ENCODE measurements at places on chromosomes 12 and 14. TPM values are rescaled to one million over a fixed set of nuclear protein-coding genes. Genes with fewer than 3 reads are reported as not detected.
A peak's percentile ranks its signal among the peaks of the same experiment; 100 is the strongest.

DNA sequence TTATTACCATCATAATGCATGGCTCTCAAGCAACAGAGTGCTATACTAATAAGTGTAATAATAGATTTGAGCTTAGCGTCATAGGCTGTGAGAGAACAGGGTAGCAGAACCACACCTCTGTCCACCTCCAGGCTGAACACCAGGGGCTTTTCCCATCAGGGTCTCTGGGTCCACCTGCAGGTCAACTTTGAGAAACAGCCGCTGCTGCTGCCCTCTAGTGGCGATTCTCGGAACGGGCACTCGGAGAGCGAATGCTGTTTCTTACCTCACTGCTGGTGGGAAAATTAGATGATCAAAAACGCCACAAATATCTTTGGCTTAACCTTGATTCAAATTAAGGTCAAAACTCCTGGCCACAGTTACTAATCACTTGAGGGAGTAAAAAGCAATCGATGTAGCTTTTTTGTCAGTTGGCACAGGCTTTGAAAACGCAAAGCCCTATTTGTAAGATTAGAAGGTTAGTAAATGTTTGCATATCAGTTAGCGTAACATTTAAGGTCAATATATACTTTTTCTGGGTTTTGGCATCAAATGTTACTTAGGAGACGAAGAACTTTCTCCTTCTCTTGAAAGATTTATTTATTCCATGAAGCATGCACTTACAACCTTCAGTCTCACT is 127.9 kb upstream of the TMEM132D start:
- peak; percentile 81 for DNase-seq

DNA sequence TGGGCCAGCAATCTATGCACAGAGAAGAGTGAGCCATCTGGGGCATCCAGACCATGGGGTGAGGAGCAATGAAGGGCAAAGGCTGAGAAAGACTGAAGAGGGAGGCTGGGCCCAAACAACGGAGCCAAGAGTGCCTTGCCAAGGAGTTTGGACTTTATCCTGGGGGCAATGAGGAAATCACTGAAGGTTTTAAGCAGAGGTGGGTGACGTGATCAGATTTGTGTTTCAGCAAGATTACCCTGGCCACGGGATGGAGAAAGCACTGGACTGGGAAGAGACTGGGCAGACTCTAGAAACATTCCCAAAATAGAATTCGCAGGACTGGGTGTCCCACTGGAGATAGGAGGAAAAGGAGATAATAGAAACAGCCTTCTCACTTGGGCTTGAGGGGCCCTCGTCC is 65.3 kb downstream of the DPF3 start:
- DNase-seq = no peak

GRCh38 chr14:57863471-57863870 is 2.4 kb downstream of the SLC35F4 start:
- DNase-seq = no peak

DNA sequence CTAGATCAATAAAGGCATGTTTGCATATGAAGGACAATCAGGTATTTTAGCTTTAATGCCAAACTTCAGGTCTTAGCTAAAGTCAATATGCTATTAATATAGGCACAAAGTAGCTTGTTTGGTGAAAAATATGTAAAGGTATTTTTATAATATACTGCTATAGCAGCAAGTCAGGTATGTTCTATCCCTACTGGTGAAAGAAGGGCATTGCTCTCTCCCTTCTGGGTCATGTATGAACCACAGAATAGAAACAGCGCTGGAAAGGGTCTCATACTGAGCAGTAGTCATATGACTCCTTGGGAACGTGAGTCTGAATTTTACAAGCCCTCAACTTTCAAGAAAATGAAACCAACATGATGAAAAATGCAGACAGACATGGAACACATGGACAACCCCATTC is 314.6 kb downstream of the GRIN2B start:
- DNase-seq = no peak

DNA sequence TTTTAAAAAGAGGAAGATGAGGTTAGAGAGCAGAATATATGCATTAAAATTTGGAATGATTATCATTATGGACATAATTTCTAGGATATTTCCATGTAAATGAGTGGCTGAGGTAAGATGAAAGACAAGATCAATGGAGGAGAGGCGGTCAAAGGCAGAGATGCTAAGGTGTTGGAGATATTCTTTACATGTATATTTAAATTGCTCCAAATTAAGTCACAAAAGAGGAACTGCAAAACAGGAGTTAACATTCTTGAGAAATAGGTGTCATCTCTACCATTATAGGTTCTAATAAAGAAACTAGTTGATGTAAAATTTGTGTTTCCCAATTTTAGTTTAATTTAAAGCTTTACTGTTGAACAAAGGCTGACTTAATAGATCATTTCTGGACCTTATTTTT is 268.5 kb upstream of the PPFIA2 start:
- no peak for DNase-seq

GRCh38 chr12:71400481-71400880 is 39.1 kb upstream of the LGR5 start:
- DNase-seq = no peak

DNA sequence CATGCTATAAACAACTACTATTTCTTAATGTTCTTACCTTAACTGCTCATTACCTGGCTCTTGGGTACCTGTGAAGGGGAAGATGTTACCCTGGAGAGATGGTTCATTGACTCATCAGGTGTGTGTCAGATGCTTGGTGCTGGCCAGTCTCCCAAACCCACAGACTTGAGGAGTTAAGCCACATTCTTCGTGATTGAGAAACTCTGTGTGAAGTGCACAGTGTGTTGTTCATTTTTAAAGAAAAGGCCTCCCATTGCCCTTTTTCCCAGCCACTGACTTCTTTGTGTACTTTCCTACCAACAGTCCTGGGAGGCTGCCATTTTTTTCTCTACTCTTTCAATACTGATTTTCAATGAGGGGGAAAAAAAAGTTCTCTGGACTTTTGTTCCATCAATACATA is 3.2 kb downstream of the MGST1 start:
- DNase-seq = no peak

DNA sequence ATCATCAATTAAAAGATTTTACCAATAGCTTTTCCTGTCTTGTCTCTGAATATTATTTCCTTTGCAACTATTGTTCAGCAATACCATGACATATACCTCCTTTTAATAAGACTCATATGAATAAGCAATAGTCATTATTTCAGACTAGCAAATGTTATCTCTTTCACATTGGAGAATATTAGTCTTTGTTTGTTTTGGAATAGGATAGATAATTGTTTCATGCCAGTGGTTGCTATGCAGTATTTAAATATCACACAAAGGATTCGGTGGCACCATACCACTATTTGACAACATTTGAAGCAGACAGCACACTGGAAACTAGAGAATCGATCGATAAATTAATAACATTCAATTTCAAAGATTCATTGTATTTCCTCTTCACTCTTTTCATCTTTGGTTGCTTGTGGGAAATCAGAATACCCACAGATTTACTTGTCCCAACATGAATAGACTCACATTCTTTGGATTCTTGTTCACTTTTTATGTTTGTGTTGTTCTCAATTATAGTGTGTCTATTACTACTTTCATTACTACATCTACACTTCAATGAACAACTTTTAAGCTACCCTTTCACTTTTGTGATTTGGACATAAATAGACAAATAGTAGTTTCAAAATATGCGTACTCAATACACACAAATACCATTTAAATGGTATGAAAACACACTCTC is 42.7 kb upstream of the TBPL2 start:
- DNase-seq = no peak

- no peak for DNase-seq
These were observed 27.3 kb upstream of the ZFP36L1 start for GRCh38 chr14:68820119-68820518.

GRCh38 chr12:66627988-66628317 is 50.9 kb downstream of the GRIP1 start:
- DNase-seq = no peak

DNA sequence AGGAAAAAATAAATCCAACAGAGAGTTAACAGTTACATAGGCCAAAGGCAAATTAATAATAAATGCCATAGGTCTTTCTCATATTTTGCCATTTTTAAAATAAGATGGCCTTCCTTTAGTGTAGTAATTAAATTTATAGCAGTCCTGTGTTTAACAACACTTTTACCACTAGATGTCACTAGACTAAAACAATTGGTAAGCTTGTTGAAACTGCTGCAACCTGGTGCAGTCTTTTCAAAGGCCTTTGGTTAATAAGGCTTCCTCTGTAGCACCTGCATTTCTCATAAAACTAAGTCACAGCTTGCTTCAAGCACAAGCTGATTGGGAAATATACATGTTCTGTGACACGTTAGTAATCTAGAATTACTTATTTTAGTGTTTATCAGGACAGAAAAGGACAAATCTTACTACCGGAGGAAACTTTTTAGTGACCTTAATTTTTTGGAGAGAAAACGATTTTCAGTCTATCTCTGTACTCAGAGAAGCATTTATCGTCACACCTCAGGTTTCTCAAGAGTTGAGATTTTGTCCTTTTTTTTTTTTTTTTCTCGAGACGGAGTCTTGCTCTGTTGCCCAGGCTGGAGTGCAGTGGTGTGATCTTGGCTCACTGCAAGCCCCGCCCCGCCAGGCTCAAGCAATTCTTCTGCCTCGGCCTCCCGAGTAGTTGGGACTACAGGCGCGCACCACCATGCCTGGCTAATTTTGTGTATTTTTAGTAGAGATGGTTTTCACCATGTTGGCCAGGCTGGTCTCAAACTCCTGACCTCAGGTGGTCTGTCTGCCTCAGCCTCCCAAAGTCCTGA is 20.0 kb downstream of the BORCS5 start:
- DNase-seq = peak; percentile 33

GRCh38 chr14:63343878-63344277 is 25.1 kb upstream of the GPHB5 start:
- no peak for DNase-seq

The OAS2 gene
- total RNA-seq = 191 TPM

The GLT8D2 gene
- not detected for total RNA-seq

The JPH4 gene
- total RNA-seq = not detected

The PMCH gene
- not detected for total RNA-seq

The RD3L gene
- total RNA-seq = not detected

The MYH6 gene
- not detected for total RNA-seq

The DHH gene
- not detected for total RNA-seq

Measured in activated naive CD4-positive, alpha-beta T cell treated with anti-CD3 and anti-CD28 coated beads for 36 hours (primary cell).